ENCODE measurements at places on chromosomes 2 and 18.

DNA sequence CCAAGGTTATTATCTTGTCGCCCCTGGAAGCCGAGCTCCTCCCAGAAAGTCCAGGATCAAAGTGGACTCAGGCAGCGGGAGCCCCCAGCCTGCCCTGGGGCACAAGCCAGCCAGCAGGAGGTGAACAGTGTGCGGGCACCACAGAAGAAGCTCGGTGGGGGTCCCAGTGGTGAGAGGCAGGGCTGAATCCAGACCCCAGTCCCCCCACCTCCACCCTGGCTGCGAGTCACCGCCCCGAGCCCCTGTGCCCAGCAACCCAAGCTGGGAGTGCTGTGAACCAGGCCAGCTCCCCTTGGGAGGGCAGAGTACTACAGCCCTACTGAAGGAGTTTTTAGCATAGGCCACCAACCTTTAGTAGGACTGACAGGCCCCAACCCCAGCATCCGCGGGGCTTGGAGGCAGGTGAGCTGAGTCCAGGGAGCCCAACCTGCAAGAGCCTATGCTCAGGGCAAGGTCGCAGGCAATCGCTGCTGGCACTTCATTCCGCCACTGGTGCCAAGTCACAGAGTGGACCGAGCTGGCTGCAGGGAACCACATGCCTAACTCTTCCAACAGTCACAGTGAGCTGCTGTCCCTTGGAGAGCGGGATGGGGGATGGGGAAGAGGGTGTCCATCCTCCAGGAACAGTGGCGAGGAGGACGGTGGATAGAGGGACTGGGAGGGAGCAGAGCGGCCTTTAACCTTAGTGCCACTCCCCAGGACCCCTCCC is 3.0 kb downstream of the PIEZO2 start:
- no peak for DNase-seq

GRCh38 chr18:3816610-3817363 is 366.8 kb downstream of the TGIF1 start:
- peak; percentile 65 for DNase-seq

GRCh38 chr2:46451131-46451711 is 28.1 kb upstream of the TMEM247 start:
- DNase-seq = no peak

- DNase-seq = no peak
These were observed 29.1 kb upstream of the SLC16A14 start for GRCh38 chr2:230097841-230098240.

- DNase-seq = no peak
These were observed 69.6 kb downstream of the DDX1 start for GRCh38 chr2:15661295-15661569.

DNA sequence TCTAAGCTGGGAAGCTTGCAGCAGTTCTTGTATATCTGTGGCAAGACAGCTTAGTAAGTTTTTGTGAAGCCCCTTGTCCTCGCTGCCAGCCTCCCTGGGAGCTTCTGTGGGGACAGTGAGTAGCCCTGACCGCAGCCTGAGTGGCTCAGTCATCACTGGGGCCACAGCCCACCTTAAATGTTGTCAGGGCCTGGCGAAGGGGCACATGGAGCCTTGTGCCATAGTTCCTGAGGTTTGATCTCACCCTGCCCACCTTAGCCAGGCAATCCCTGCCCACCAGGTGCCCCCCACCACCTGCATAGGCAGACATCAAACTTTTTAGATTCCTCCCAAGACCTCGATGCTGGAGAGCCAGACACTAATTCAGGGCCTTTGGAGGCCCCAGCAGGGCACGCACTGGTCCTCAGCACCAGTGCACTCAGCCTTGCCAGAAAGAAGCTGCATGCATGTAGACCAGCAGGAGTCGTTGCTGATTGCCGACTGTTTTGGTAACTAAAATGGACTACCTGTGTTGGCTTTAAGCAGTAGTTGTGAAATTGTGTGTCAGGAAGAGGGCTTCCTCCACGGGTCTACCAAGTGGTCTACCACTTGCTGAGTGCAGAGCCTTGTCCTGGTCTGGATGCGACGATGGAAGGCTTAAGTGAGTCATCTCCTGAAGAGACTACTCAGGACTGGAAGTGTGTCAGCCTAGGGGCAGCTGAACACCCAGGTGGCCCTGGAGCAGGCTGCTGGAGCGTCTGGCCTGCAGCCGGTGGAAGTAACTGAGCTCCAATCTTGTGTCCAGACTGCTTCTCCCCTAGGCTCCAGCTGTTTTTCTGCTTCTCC is 233.1 kb downstream of the SEPTIN10 start:
- DNase-seq = no peak

DNA sequence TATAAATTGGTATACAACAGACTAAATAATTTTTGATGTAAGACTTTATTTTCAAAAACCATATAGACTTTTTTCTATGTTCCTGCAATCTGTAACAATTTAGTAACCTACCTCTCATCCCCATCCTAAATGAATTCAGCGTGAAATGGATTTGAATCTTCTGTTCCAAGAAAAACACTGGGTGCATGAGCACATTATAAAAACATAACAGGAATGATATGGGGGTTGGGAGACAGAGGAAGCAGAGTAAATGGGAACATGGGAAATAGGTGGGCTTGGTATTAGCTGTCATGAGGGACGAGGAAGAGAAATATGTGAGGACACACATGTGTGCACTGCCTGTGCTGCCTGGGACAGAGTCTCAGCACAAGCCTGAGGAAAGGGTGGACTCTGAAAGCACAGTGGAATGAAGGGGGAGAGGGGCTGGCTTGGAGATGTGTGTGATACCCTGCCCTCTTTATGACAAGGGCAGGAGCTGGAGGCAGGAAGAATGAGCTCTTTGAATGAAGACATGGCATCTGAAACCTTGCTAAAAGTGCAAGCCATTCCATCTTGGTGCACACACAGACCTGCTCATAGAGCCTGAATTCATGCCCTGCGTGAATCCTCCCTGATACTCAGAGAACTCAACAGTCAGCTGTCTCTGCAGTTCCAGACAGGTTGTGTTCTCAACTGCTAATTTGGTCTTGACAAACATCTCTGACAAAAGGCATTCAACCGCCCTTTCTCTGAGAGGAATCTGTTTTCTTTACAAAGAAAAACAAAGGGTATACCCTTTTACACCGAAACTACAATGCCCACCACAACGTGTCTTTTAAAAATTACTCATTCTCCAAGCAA is 66.6 kb downstream of the EPB41L3 start:
- no peak for DNase-seq

- DNase-seq = no peak
These were observed 383.4 kb downstream of the PTPRM start for GRCh38 chr18:7950380-7951136.

DNA sequence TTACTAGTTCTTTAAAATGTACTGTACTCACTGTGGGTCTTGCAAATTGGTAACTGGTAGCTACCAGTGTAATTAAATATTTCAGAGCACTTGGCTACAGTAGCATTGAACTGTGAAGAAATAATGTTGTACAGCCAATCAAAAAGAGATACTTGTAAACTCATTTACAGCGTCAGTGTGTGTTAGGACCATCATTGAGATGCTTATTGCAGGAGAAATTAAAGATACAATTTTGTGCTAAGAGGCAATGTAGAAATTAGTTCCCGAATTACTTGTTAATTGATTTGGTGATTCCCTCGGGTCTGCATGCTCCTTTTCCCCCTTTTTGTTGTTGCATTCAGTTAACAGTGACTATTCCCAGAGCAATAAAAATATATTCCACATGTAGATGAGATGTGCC is 330.5 kb downstream of the AGAP1 start:
- no peak for DNase-seq

DNA sequence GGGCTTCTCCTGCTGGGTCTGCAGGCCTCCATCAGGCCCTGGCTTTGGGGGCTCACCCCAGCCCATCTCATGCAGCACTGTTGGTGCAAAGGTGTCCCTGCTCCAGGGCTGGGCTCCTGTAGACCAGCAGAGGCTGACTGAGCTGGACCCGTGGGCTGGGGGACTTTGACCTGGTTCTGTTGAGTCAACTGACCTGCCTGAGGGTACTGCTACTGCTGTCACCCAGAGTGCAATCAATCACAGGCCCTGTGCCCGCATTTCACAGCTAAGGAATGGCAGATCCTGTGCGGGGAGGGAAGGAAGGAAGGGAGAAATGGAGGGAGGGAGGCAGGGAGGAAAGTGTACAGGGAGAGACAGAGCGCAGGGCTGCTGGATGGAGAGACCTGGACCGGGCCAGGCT is 136.8 kb downstream of the TPO start:
- DNase-seq = no peak

DNA sequence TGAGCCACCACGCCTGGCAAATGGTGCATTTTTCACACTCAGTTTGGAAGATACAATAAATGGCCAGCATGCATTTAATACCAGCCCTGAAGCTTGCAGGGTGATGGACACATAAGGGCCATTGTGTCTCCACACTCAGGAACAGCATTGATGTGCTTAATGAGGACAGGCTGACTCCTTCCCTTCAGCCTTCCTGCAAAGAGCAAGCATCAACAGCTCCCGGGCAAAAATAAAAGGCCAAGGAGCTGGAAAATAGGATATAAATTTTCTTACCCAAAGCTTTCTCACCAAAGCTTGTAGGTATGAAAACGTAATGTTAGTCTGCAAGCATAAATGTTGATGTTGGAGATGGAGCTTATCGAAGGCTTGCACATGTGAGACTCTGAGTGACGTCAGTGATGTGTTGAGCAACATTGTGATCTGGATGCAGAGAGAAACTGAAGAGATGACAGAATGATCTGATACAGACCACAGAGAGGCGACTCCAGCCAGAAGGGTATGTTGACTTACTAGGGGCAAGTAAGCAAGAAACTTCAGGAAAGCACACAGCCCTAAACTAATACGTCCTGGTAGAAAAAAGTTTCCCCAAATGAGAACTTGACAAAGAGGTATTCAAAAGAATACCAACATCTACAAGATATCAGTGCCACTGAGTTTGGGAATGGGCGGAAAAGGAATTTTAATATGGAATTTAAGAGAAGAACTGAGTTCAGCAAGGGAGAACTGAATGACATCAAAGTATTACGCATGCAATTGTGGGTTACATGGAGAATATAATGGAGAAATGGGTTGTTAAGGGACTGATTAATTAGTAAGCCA is 256.5 kb downstream of the TGIF1 start:
- DNase-seq = no peak

- DNase-seq = no peak
These were observed 168.7 kb downstream of the NRXN1 start for GRCh38 chr2:50863218-50863617.

- DNase-seq = peak; percentile 14
These were observed 231.4 kb downstream of the LRRTM1 start for GRCh38 chr2:80073134-80073561.
